ENCODE measurements at places on chromosomes 5 and 9. TPM values are rescaled to one million over a fixed set of nuclear protein-coding genes. Genes with fewer than 3 reads are reported as not detected.
A peak's percentile ranks its signal among the peaks of the same experiment; 100 is the strongest.

DNA sequence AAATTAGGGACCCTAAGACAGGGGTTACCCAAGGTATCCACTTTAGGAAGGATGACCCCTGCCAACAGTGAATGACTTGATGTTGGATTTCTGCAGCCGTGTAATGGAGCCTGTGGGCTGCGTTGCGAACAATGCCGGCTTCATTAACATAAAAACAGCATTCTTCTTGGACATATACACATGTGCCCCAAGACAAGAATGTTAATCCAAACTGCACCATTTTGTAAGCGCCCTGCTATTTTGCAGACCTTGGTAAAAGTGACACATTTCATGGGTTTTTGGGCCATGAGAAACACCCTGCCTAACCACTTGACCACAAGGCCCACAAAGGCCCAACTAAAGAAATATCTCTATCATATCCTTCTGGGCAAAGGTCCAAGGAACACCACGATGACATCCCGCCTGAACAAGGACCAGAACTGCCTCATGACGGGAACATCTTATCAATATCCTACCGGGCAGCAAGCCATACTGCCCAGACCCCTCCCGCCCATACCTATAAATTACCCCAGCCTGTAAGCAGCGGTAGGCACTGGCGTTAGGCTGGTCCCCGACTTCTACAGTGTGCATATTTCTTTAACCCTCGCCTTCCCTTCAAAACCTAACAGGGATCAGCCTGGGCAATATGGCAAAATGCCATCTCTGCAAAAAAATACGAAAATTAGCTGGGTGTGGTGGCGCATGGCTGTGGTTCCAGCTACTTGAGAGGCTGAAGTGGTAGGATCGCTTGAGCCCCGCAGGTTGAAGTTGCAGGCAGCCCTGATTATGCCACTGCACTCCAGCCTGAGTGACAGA lies 9.7 kb upstream of the PDCD1LG2 start:
- peak; percentile 71 for DNase-seq

- DNase-seq: no peak
These were observed 5.0 kb downstream of the LOX start for GRCh38 chr5:122073018-122073417.

- no peak for DNase-seq
These were observed 47.8 kb upstream of the RAI14 start for GRCh38 chr5:34608368-34608767.

DNA sequence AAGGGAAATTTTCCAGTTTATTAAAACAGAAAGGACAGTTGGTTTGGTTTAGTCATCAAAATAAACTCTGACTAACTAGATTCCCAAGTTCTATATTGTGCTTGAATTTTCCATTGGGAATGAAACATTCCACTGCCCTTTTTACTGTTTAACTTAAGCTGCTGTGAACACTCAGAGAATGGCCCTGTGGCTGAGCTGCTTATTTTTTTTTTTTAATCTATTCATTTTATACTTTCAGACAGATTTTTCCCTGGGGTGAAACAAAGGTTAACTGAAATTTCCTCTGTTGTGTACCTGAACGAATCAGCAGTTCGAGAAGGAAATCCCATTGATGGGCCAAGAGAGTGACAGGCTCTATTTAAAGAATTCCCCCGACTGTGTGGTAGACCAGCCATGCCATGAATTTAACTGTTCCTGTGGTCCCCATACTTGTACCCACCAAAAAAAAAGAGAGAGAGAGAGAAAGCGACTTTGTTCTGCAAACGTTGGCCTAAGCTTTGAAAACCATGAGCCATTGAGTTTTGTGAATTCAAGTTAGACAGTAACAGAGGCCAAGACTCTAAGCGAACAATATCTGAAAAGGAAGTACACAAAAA lies 138.7 kb upstream of the GRHPR start:
- peak; percentile 41 for DNase-seq

DNA sequence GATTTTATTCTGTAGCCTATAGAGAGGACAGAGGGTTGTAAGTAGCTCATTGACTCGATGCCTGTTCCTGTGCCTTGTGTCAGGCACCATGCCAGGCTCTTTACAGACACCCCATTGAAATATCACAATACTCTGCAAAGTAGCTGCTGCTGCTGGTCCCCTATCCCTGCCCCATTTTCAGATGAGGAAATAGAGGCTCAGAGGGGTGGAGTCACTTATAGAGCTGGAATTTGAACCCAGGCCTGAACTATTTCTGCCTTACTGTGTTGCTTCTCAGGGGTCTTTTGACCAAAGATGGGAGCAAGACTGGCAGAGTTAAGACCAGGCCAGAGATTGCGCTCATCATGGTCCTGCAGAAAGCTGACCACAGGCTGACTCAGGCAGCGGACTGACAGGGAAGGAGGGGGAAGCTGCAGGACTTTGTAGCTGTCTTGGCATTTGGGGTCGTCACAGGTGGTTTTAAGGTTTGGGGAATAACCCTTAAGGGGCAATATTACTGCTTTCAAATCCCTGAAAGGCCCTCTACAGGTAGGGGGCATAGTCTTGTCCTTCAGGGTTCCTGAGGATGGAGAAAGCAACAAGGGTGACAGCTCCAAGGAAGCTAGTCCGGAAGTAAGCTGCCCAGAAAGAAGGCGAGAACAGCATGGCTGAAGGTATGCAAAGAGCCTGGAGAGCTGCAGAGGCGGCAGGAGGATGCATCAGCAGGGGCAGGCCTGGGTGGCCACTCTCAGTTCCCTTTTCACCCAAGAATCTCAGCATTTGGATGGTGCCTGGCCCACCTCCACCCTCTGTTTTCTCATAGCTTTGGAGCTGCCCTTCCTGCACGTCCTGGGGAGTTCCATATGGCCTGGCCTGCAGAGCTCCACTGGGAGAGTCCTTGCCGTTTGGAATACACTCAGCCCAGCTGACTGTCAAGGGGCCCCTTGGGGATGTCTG lies 18.3 kb upstream of the NDST1 start:
- DNase-seq: no peak

GRCh38 chr5:1161108-1161832 lies 40.1 kb upstream of the SLC6A19 start:
- no peak for DNase-seq

DNA sequence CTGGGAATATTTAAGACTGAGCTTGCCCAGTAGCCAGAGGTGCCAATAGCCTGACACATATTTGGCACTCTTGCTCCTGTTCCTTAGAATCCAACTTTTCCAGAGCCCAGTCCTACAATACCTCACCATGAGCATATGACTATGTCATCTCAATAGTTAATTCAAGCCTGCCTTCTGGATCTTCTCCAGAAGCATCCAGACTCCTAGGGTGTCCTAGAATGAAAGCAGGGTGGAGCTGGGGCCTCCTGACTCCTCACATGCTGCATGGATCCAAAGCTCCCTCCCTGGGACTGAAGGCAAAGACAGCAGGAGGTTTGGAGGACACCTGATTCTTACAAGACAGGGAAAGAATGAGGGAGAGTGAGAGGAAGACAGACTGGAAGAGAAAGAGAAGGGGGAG lies 37.9 kb downstream of the SH3TC2 start:
- DNase-seq: no peak

DNA sequence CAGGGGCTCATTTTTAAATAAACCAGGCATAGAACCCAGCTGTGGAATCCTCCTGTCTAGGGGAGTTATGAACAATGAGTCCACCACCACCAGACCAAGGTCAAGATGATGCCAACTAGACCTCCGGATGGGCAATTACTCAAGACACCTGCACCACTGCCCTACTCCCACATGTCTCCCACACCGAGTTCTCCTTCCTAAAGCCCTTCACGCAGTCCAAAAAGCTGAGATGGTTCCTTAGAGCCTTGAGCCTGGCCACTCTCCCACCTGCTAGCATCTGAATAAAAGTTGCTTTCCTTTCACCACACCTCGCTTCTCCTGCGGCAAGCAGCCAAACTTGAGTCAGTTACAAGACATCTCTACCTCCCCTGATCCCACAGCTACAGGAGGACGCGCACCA lies 15.4 kb upstream of the PPP1R26 start:
- DNase-seq: no peak

GRCh38 chr5:83937837-83938236 lies 217.2 kb upstream of the HAPLN1 start:
- no peak for DNase-seq

GRCh38 chr5:109690975-109691574 lies 1.3 kb downstream of the MAN2A1 start:
- DNase-seq: peak; percentile 87

- DNase-seq: no peak
These were observed 8.5 kb downstream of the LCP2 start for GRCh38 chr5:170289121-170289520.

- no peak for DNase-seq
These were observed 20.9 kb downstream of the BRD9 start for GRCh38 chr5:871596-872298.

GRCh38 chr5:96148376-96148775 lies 186.7 kb upstream of the ELL2 start:
- no peak for DNase-seq

DNA sequence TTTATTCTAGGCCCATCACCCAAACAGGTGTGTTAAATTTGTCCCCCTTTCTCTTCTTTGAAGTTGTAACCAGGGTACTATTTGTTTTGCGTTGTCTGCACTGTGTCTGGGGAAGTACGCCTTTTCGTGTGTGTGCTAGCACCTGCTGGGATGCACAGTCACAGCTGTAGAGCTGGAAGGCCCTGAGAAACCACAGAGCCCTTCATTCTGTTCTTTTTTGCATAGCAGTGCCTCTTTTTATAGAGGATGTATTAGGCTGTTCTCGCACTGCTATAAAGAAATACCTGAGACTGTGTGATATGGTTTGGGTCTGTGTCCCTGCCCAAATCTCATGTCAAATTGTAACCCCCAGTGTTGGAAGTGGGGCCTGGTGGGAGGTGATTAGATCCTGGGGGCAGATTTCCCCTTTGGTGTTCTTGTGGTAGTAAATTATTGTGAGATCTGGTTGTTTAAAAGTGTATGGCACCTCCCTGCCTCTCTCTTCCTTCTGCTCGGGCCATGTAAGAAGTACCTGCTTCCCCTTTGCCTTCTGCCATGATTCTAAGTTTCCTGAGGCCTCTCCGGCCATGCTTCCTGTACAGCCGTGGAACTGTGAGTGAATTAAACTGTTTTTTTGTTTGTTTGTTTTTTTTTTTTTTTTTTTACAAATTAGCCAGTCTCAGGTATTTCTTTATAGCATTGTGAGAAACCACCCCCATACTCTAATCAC lies 14.0 kb downstream of the SEC61B start:
- DNase-seq: no peak

DNA sequence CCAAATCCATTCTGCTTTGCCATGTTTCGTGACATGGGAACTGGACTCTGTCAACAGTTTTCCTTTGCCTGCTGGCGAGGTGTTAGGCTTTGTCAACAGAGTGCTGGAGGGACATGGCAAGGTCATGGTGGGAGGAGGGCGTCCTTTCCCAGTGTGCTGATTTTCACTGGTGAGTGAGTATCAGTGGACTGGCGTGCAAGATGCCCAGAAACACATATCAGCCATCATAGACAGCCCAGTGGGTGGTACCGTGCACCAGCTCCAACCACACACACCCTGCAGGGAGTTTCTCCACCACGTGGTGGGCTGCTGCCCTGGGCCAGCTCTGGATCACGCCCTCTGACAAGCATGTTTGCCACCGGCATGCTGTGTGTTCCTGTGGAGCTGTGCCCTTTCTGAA lies 50.0 kb upstream of the ABL1 start:
- no peak for DNase-seq

GRCh38 chr5:23012842-23013241 lies 159.7 kb upstream of the CDH12 start:
- no peak for DNase-seq

DNA sequence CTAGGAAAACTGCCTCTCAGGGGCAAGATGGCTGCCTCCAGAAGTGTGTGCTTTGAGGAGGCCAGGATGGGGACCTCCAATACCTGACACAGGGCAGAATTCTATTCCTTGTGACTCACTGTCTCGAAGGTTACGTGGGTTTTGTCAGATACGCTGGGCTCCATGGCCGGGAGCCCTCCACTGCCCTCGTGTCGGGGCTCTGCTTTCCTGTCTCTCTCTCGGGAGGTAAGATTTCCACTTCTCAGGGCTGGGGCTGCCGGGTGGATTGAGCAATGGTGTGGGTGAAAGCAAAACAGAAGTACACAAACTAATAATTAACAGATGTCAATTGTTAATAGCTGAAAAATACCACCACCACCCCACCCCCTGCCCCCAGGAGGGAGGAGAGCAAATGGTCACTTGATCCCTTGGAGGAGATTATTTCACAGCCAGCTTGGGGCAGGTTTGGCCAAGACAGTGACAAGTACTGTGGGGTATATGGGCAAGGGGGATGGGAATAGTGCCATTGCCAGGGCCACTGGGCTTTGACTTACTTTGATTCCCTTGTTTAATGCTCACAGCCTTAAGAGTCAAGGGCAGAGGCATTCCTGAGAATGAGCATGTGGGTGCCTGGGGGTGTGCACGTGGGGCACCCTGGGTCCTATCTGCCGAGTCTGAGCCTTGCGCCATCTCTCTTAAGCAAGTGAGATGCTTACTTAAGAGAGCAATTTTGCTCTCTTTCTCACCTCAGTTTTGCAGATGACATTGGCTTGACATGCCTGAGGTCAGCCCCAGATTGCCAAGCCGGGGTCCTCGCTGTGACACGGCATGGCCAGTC lies 28.8 kb upstream of the DAB2IP start:
- no peak for DNase-seq

GRCh38 chr5:146794326-146795029 lies 84.1 kb downstream of the PPP2R2B start:
- DNase-seq: no peak

DNA sequence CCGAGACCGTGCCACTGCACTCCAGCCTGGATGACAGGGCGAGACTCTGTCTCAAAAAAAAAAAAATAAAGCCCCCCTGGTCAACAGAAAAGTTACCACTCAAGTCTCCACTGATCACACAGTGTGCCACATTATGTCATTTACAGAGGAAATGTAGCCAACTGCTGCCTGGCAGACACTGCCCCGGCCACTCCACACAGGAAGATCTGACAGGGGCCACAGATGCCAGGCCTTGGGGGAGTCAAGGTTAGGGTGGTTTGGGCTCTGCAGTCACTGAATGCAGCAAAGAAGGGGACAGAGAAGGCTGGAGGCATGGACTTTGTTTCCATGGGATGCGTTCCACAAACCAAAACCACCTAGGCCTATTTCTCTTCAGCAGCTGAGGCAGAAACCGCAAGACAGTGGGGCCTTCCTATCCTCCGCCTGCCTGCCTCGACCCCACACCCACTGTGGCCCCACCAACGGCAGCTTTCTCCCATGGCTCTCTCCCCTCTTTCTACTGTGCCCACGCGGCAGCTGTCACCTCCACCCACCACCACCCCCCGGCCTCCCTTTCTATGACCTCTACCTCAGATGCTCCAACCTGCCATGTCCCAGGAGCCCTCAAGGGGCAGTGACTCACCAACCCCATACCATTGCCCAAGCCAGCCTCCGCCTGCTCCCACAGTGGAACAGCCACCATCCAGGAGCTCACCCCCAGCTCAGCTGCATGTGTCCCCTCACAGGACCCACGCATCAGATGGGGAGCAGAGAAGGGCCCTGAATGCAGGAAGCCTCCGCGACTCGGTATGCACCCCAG lies 12.4 kb downstream of the IPPK start:
- no peak for DNase-seq

GRCh38 chr5:143717400-143717799 lies 94.6 kb upstream of the HMHB1 start:
- peak; percentile 11 for DNase-seq

GRCh38 chr5:150213530-150213929 lies 23.7 kb downstream of the SLC6A7 start:
- DNase-seq: no peak

LRRC19 gene
- total RNA-seq: not detected

GADD45G gene
- 0.64 TPM for total RNA-seq

ANKRD20A1 gene
- 2.5 TPM for total RNA-seq

HK3 gene
- total RNA-seq: not detected
